ENCODE measurements at places on chromosomes 1 and 21.

DNA sequence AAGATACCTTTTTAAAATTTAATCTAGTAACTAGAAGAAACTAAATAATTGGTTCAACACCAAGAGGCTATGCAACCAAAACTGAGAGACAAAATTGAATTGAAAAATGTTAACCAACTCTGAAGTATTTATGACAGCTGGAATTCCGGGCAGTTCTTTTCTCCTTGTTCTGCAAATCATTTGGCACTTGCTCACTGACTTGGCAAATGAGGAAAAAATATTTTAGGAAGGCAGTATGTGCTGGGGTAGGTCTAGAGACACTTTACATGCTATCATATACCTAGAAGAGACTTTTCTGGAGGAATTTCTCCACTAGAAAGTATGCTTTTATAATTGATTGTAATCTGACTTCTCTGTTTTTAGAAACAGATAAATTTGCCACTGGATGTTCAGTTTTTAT is 22.1 kb upstream of the SH3D21 start:
- no peak for DNase-seq

DNA sequence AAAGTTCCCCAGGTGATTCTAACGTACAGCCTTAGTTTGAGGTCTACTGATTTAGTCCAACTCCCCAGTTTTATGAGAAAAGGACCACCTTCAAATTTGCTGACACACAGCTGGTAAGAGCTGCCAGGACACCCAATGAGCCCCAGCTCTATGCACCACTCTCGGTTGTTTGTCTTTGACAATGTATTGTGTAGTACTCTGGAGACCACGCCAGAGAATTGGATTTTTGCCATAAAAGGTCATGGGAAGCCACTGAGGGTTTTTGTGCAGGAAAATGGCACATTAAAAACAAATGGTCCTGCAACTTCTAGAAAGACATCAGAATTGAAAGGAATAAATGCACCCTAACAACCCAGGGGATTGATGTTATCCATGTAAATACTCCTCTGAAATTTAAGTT is 7.1 kb upstream of the IER5 start:
- no peak for DNase-seq

- peak; percentile 53 for DNase-seq
Measured at GRCh38 chr1:145960468-145961108, 2.8 kb upstream of the LIX1L start.

DNA sequence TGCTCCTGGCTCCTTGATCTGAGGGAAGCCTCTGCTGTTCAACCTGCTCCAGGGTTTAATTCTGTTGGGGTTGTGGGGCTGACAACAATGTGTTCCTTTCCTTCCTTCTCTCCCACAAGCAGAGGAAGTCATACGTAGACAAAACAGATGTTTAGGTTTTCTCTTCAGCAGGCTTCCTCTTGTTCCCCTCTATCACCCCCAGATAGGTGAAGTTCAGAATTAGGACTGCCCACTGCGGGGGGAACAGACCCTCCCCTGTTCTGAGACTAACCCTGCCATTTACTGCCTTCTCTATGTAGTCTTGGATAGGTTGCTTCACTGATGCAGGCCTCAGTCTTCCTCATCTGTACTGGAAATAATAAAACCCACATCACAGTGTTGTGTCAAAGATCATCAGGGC is 30.0 kb upstream of the NRDC start:
- DNase-seq = no peak

- DNase-seq = no peak
Measured at GRCh38 chr1:171727778-171728177, 14.1 kb downstream of the VAMP4 start.

DNA sequence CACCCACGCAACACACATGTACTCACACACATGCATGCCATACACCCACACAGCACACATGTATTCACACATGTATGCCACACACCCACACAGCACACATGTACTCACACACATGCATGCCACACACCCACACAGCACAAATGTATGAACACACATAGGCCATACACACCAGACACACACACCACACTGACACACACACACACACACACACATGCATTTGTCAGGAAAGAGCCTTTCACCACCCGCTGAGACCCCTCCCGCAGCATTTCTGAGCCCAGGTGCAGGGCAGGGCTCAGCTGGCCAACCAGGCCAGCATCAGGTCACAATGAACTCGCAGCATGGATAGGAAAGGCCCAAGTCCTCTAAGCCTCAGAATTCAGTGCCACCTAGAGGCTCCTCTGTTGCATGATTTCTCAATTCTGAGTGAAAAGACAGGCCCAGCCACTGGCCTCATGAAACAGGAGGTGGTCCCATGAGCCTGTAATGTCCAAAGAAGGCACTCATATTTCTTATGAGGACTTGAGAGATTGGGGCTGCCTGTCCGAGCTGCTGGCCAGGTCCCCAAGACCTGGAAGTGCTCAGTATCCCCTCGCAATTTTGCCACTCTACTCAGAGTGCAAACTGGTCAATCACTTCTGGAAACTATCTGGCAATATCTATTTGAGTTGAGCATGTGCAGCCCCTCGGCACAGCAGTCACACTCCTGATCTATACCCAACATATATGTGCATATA is 57.3 kb downstream of the PSMG1 start:
- no peak for DNase-seq

GRCh38 chr1:201059401-201059800 is 35.9 kb upstream of the KIF21B start:
- DNase-seq = no peak
